ENCODE measurements at places on chromosomes 7 and 10. TPM values are rescaled to one million over a fixed set of nuclear protein-coding genes. Genes with fewer than 3 reads are reported as not detected.

GRCh38 chr10:76337641-76338040, 906.2 kb downstream of the LRMDA start:
- no peak overlapping the region for H3K4me3 ChIP-seq
- no peaks in the 10 kb centered on the region for H3K36me3 ChIP-seq
- no peaks in the 10 kb centered on the region for H3K27me3 ChIP-seq
- H3K27ac ChIP-seq = peak overlapping the region; percentile 78
- no peak for DNase-seq

SFTPA1 gene
- 0.95 TPM for total RNA-seq

COL1A2 gene
- total RNA-seq = 287 TPM

SYT15B gene
- total RNA-seq = 2.1 TPM
